ENCODE measurements at places on chromosomes 3 and 15. TPM values are rescaled to one million over a fixed set of nuclear protein-coding genes. Genes with fewer than 3 reads are reported as not detected.

Gene CORO2B
- total RNA-seq, result 0.32 TPM

Gene ZPLD1
- total RNA-seq, result not detected

Gene CCDC174
- 8.9 TPM for total RNA-seq

Gene CDV3
- total RNA-seq, result 244 TPM

Gene ACTRT3
- total RNA-seq, result 1.5 TPM

Gene MUSTN1
- total RNA-seq, result not detected

Gene SHC4
- 0.57 TPM for total RNA-seq

Data from bladder microvascular endothelial cell (primary cell).